Lung (tissue), 17 donors: ENCODE measurements at places on chromosomes 11 and 22. TPM values are rescaled to one million over a fixed set of nuclear protein-coding genes. Genes with fewer than 3 reads are reported as not detected.
A peak's percentile ranks its signal among the peaks of the same experiment; 100 is the strongest.

LRRN4CL gene
- 0.57 TPM for total RNA-seq

RAG2 gene
- not detected for total RNA-seq

LSP1 gene
- 44.9 TPM for total RNA-seq

OR51L1 gene
- not detected for total RNA-seq

EHBP1L1 gene
- 58.3 TPM for total RNA-seq

OR5P2 gene
- total RNA-seq = 17.3 TPM

TENM4 gene
- total RNA-seq = 16.4 TPM

HEPHL1 gene
- total RNA-seq = not detected

MUC2 gene
- total RNA-seq = 0.03 TPM

AKIP1 gene
- total RNA-seq = 27.2 TPM

GAL gene
- total RNA-seq = 0.61 TPM

E2F8 gene
- 1.9 TPM for total RNA-seq

UBASH3B gene
- total RNA-seq = 51.2 TPM

YPEL1 gene
- total RNA-seq = 15.1 TPM

GSTT2B gene
- 22.3 TPM for total RNA-seq

LUZP2 gene
- total RNA-seq = 8.8 TPM

FAM83F gene
- total RNA-seq = 3.0 TPM

MMP10 gene
- 1.2 TPM for total RNA-seq

GRCh38 chr11:91163619-91164451, 941.0 kb upstream of the CHORDC1 start:
- DNase-seq = peak; percentile 4

- DNase-seq = no peak
Observed at GRCh38 chr11:125929445-125930075, 16.3 kb upstream of the VSIG10L2 start.

DNA sequence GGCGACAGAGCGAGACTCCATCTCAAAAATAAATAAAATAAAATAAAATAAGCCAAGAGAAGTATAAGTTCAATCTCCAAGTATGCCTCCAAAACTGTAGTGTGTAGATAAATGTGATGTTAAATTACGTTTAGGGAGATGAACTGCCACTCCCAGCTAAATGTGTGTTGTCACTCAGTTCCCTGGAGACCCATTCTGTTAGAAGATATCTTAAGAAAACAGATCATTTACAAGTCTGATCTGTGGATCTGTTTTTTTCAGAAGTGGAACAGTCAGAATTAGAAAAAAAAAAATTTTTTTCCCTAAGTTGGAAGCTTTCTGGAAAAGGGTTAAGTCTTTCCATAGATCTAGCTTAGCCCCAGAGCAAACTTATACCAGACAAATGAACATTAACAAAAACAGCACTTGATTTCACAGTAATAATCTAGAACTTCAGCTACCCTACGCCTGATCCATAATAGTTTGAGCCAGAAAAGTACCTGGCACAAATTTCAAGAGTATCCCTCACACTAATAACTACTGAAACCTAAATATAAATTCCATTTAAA, 18.2 kb downstream of the CELF1 start:
- no peak for DNase-seq

DNA sequence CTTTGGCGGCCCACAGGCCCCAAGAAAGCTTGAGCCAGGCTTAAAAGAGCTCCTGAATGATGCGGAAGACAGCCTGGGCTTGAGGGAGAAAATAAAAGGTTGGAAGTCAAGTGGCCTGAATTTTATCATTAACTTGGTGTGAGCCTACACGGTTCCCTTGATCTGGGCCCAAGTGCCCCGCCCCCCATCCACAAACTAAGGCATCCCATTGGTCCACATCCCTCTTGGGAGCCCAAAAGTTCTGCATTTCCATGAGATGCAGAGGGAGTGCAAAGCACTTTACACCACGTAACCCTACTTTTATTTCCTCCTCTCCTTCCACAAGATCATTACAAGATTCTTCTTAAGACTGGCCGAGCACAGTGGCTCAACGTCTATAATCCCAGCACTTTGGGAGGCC, 22.2 kb downstream of the LARGE1 start:
- DNase-seq = no peak

DNA sequence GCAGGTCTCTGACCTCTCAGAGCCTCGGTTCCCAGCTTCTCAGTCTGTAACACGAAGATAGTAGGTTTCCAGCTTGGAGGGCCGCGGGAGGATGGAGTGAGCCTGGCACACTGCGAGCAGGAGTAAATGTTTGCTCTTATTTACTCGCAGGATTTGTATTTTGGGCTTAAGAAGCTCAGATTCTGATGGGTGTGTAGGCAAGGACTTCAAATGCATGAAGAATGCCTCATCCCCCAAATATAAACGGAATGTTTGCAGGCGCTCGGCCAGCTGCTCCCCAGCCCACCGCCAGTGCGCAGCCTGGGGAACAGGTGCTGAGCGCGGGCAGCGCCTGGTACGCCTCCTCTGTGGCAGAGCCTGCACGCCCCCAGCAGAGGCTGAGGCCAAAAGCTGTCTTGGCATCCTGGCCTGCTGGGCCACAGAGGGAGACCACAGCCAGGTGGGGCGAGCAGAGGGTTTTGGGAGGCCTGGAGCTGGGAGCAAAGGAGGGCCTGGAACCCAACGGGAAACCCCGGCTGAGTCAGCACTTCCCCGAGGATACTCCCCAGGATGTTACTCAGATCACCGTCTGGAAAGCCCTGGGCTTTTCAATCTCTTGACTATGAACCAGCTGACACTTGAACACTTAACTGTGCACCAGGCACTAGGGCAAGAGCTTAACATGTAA, 9.4 kb downstream of the EHD1 start:
- DNase-seq = no peak

GRCh38 chr11:67126986-67127385, 7.9 kb downstream of the KDM2A start:
- no peak for DNase-seq

- no peak for DNase-seq
Observed at GRCh38 chr11:121449123-121449522, 3.0 kb upstream of the SORL1 start.

- DNase-seq = no peak
Observed at GRCh38 chr22:39932918-39933649, 27.1 kb upstream of the TMA7B start.

- no peak for DNase-seq
Observed at GRCh38 chr11:117189191-117189940, 9.8 kb upstream of the TAGLN start.

GRCh38 chr11:61357233-61357893, 4.3 kb downstream of the CYB561A3 start:
- DNase-seq = no peak

DNA sequence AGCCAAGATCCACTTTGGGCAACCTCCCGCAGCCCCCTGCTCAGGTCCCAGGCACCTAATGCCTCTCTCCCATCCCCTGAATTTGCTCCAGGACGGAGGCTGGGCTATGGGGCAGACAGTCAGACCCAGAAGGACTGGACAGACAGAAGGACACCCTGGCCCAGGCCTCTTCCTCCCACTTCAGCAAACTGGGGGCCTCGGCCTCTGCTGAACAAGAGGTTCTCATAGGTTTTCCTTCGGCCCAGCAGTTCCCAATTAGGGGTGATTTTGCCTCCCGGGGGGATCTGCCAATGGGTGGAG, 3.7 kb downstream of the SPI1 start:
- DNase-seq = no peak

GRCh38 chr22:20725987-20726558, 47.8 kb upstream of the SERPIND1 start:
- DNase-seq = no peak

- no peak for DNase-seq
Observed at GRCh38 chr11:61707574-61707973, 27.4 kb downstream of the DAGLA start.

DNA sequence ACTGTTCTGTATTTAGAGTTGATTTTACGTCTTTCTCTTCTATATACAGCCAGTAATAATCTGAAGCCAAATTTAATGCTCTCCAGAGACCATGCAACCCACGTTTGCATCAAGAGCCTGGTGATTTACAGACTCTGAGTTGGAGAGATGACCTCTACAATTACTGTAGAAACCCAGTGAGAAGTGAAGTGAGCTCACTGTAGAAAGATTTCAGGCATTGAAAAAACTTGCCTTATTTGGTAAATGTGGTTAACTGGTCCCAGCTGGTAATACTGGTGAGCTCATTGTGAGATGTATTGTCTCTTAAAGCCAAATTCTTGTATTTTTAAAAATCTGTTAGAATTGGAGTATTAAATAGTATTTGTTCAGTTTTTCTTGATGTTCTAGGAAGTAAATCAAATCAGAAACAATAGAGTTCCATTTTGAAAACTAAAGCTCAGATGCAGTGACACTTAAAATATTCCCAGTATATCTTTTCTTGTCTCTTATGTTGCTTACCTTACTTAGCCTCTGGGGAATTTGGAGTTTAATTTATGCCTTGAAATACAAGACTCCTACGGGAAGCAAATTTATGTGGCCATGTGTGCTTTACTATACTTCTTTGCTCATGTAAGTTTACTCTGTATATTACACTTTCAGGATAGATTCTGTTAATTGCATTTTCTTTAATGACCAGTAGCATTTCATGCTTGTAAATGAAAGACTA, 189.9 kb downstream of the ARHGAP42 start:
- DNase-seq = no peak

DNA sequence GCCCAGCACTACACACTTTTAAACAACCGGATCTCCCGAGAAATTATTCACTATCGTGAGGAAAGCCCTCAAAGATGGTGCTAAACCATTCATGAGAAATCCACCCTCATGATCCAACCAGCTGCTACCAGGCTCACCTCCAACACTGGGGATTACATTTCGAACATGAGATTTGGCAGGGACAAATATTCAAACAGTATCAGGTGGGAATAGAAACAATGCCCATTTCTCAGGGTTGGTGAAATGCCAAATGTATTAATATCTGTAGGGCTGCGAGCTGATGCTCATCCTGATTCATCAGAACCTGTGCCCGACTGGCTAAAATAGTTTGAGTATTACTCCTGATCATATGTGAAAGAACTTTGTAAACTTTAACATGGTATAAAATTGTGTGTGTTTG, 15.8 kb upstream of the PTPRJ start:
- DNase-seq = no peak

DNA sequence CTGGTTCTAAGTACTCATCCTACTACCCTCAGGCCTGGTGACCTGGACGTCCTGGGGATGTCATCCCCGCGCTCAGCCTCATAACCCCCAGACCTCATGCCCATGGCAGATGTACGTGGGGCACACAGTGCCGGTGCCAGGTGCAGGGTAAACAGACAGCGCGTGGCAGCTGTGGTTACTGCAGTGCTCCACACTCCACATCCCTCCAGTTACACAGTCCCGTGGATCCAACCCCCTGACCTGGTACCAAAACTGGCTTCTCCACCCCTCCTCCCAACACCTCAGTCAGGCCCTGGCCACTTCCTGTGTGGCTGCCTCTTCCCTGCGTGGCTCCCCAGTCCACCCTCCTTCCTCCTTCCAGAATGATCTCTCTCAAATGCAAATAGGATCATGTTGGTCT, 95.2 kb downstream of the DSCAML1 start:
- DNase-seq = no peak

DNA sequence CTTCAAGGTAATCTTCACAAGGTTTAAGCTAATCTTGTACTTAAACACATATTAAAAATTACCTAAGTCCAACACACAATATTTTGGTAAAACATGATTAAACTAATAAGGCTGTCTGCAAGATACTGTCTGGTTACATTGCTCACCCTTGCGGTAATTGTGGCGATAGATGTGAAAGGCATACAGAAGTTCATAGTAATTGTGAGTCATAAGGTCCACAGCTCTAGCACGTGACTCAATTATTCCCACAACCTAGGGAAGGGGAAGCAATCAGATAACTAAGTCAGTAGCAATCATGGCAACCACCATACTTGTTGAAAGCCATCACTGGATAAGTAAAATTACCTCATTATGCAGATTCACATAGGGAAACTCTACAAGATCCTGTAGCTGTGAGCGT, 30.5 kb upstream of the FNBP4 start:
- DNase-seq = no peak

DNA sequence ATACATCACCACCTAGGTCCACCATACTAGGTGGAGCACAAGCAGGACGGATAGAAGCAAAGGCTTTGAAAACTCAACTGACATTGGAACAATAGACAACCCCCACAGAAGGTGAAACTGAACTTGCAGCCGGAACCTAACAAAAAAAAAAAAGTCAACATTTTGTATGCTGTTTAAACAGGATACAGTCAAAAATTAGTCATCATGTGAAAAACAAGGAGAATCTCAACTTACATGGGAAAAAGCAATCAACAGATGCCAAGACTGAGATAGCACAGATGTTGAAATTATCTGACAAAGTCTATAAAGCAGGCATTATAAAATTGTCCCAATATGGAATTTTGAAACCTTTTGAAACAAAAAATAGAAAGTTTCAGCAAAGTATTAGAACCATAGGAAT, 123.8 kb downstream of the RAB38 start:
- no peak for DNase-seq

- DNase-seq = no peak
Observed at GRCh38 chr11:123143476-123143875, 51.6 kb downstream of the CLMP start.

- DNase-seq = no peak
Observed at GRCh38 chr11:101030015-101030414, 99.6 kb downstream of the PGR start.

- DNase-seq = no peak
Observed at GRCh38 chr11:657691-658126, 20.6 kb downstream of the DRD4 start.

- DNase-seq = no peak
Observed at GRCh38 chr11:122743949-122744348, 88.4 kb downstream of the UBASH3B start.

DNA sequence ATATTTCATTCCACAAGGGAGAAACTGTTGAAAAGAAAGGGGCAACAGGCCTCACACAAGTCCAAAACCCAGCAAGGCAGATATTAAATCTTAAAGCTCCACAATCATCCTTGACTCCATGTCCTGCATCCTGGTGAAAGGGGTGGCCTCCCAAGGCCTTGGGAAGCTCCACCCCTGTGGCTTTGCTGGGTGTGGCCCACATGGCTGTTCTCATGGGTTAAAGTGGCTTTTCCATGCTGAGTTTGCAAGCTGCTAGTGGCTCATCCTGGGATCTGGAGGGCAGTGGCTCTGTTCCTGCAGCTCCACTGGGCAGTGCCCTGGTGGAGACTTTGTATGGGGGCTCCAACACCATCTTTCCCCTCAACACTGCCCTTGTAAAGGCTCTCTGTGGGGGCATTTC, 106.4 kb downstream of the CTNND1 start:
- no peak for DNase-seq

- peak; percentile 30 for DNase-seq
Observed at GRCh38 chr11:84673753-84674152, 953.4 kb downstream of the DLG2 start.
